ENCODE measurements at places on chromosomes 1 and 21.

- DNase-seq: no peak
Observed at GRCh38 chr1:27071049-27071416, 58.4 kb upstream of the TENT5B start.

GRCh38 chr1:208528578-208529240 is 284.5 kb upstream of the PLXNA2 start:
- DNase-seq: no peak

DNA sequence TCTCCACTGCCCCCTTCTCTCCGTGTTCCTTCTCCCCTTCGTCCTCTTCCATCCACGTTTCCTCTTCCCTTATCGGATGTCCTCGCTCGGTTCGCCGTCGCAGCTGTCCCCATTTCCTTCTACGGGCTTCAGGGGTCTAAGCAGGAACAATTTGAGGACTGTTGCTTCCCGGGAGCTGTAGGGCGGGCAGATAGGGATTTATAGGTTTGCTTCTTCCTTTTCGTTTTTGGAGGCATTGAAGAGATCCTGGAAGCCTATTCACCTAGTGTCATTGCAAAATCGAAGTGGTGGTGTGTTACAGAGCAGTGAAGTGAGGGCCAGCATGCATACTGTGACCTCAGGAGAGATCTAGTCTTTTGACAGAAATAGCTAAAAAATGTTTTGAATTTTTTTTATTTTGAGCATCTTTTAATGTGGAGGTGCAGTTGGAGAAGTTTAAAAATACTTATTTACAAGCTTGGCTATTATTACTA is 897 bp downstream of the ZYG11B start:
- DNase-seq: peak; percentile 23

DNA sequence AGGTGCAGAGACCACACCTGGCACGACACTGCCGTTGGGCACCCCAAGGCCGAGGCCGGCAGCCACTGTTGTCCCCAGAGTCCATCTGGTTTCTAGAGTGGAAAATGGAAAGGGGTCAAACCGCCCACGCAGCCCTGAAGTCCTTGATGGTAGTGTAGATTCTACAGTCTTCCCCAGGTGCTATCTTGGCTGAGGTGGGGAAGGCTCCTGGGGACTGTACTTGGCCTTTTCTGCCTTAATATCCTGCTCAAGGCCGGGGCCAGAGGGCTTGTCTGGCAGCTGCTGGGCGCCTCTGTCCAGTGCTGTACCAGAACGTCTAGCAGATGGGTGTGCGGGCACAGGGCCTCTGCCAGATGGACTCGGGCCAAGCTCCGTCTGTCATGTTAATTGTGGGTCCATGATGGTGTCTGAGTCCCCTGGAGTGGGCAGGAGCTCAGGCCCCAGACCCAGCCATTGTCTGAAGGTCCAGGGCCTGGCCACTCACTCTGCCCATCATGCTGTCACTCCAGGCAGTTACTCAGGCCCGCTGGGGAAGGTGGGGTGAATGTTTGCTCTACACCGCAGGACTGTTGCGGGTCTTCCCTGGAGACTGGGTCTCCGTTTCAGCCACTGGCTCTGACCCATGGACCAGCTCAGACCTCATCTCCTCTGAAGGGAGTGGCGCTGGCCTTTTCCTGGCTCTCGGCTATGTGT is 161.9 kb upstream of the COL6A1 start:
- peak; percentile 13 for DNase-seq

DNA sequence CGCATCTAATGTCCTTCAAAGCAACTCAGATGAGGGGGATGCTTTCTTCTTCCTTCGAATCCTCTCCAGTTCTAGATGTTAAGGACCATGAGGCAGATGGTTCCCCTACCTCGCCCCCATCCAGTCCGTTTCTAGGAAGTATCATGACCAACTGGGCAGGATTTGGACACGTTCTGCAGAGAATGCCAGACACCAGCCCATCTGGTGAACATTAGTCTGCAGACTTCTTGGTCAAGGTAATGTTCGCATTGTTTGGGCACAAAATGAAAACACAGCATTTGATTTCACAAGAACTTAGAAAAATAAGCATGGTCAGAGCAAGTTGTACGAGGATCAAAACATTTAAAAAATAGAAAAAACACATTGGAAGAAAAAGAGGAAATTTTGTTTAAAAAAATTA is 25.4 kb upstream of the ADARB1 start:
- DNase-seq: no peak

Data from activated T-cell treated with anti-CD3 and anti-CD28 coated beads, Interleukin-2, amount 50 U/mL, for 72 hours (primary cell).